ENCODE measurements at places on chromosomes 2 and 18.
A peak's percentile ranks its signal among the peaks of the same experiment; 100 is the strongest.

GRCh38 chr2:27493948-27494283, 1.1 kb downstream of the FNDC4 start:
- no peak for DNase-seq

DNA sequence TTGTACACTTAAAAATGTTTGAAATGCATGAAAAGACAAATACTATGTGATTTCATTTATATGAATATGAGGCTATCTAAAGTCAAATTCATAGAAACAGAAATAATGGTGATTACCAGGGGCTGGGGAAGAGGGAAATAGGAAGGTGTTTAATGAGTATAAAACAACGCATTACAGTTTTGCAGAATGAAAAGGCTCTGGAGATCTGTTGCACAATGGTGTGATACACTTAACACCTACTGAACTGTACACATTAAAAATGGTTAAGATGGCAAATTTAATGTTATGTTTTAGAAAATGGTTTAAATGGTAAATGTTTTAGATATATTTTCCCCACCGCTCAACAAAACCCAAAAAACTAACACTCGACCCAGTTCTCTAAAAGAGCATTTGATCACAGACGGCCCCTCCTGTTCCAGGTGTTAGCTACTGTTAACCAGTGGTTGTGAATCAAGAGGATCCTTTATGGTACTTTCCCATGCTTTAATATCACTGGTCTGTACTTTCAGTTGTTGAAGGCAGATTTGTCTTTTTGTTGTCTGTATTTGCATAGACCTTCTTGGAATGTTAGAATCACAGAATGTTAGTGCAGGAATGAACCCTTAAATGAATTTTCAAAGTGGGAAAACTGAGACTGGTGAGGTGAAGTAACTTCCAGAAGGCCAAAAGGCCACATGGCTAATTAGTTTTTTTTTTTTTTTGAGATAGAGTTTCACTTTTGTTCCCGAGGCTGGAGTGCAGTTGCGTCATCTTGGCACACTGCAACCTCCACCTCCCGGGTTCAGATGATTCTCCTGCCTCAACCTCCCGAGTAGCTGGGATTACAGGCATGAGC, 10.2 kb downstream of the RAB10 start:
- DNase-seq = no peak

- DNase-seq = no peak
These were observed 352.2 kb downstream of the EN1 start for GRCh38 chr2:118495290-118495689.

DNA sequence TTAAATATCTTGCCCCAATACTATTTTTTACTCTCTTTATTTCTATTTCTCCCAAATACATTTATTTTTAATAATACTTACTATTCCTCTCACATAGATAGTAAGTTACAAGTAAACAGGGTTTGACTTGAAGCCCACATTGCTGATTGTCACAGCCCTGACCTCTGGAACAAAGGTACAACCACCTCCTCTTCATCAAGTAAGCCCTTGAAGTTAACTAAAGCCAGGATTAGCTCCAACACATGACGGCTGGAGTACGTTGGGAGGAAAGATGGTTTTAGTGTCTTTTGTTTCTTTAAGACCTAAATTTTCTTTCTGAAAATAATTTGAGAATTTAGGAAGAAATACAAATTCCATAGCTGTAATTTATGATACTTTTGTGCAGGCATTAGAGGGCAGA, 949 bp downstream of the MYOM1 start:
- no peak for DNase-seq

DNA sequence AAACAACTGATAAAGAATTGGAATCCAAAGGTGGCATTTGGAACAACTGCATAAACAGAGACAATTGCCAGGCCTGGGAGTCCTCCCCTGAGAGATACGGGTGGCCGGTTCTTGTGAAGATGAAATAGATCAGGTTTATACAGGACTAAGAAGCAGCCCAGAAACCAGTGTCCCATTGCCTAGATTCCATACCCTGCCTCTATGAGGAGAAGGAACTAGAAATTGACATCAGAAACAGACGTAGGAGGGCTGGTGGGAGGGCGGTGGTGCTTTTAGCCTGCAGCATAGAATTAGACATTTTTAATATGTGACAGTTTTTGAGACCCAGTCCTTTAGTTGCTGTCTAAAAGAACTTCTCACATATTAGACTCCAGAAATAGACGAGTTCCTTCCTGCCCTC, 11.8 kb upstream of the SH3BP4 start:
- DNase-seq = no peak

GRCh38 chr2:219675221-219675620, 47.8 kb downstream of the SLC4A3 start:
- no peak for DNase-seq

DNA sequence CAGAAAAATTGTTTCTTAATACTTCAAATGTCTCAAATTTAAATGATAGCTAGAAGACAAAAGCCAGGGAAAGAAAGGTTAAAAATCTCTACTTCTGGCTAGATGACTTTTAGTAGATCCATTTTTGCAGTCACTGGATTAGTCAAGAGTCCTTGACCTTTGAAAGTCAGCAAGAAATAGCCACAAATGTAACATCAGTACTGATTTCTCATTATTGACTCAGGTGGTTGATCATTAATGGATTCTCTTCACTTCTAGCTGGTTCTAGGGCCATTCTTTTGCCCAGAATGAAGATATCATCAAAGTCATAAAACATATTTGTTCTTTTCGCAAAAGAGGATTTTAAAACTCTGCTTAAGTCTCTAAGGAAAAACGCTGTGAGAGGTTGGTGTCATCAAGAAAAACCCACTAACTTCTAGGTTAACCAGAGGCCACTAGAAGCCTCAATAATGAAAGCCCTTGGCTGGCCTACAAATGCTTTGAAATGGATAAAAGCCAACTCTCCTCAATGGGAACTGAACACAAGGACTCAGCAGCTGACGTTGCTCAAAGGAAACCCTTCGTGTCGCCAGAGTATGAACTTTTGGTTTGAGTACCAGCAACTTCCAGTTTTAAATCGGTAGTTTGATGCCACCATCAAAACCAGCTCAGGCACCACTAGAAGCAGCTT, 66.3 kb downstream of the IRS1 start:
- no peak for DNase-seq

GRCh38 chr18:31064130-31064529, 21.6 kb upstream of the DSC3 start:
- DNase-seq = no peak

GRCh38 chr2:78999406-78999805, 26.1 kb upstream of the REG3G start:
- no peak for DNase-seq

DNA sequence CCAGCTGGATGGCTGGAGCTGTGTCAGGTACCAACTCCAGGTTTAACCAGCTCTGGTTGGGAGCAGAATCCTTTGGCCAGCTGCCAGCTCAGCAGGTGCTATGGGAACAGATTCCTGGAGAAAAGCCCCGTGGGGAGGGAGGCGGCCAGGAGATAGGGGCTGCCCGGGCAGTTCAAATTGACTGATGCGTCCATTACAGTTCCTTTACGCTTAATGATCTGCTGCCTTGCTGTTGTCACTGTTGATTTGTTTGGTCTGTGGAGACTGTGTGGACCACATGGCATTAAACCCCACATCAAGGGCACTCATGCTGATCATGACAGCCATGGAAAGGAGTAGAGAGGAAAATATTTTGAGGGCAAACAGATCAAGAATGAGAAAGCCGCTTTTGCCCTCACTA, 200.0 kb downstream of the TSN start:
- no peak for DNase-seq

- no peak for DNase-seq
These were observed 8.1 kb upstream of the GAREM1 start for GRCh38 chr18:32478807-32479206.

DNA sequence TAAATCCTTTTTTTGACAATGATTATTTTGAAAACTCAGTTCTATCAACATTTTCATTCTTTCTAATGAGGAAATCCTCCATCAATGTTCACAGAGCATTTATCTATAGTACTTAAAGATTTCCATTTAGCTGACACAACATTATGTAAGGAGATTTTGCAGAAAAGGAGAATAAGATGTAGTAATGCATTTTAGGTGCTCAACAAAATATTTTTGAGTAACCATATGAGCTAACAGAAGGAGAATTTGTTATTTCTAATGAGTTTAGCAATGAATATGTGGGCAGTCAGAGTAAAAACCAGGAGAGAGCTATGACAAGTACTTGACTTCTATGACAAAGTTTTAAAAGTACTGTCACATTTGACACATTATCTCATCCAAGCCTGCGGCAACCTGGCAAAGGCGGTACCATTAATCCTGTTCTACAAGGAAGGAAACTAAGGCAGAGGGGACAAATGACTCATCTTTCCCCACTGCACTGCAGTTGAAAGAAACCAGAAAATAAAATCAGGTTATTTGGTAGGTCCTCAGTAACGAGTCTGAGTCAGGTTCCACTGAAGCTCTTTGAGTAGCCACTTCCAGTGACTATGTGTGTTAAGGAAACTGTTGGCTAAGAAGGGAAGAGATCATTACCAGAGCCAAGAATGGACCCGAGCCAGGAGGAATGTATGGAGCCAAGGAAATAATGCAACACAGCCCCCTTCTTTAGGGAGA, 134.1 kb upstream of the ITGB6 start:
- no peak for DNase-seq

DNA sequence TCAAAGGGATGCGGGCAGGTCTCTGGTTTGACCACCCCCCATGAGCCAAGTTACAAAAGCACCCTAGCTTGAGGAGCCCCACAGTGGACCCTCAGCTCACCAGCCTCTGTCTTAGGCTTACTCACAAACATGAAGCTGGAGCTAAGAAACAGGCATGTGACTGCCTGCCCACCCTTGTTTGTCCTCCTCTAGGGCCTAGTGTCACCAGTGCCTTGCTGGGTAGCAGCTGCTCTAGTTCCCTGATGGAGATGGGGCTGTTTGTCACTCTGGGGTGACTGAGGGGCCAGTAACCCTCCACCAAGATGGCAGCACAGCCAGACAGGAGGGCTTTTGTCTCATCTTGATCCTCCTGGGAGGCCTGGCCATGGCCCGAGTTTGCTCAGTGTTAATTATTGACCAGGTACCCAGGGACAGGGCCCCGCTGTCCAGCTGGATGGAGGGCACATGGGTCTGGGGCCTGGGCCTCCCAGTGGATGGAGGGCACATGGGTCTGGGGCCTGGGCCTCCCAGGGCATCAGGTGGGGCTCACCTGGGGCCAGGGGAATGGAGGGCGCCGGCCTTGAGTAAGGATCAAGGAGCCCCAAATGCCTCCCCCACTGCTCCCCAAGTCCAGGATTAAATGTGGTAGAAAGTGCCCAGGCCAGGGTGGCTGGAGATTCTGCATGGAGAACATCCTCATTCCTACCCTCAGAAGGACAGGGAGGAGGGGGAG, 185.9 kb upstream of the HAAO start:
- peak; percentile 11 for DNase-seq

DNA sequence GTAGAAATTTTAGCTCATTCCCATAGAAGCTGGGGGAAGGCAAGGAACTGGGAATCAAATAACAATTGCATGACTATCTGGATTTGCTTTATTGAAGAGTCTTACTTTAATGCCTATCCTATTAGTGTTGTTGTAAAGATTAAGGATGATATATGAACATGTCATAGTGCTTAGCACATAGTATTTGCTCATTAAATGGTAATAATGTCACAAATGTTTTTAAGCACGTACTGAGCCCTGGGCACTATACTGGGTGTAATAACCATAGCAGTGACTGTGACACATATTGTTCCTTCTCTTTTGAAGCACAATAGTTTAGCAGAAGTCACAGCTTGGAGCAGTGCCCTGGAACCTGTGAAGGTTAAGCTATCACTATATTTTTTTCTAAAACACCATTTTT, 47.2 kb upstream of the DTNB start:
- DNase-seq = no peak

- DNase-seq = no peak
These were observed 85.0 kb downstream of the WDSUB1 start for GRCh38 chr2:159201360-159202063.

All from RWPE2 (cell line).